ENCODE measurements at places on chromosomes 12 and 14. TPM values are rescaled to one million over a fixed set of nuclear protein-coding genes. Genes with fewer than 3 reads are reported as not detected.

Gene PAX9
- total RNA-seq, result 5.3 TPM

Gene TTC9
- total RNA-seq, result 11.1 TPM

Gene TRPV4
- 1.3 TPM for total RNA-seq

Gene BCL2L14
- total RNA-seq, result not detected

Gene HOXC12
- 0.22 TPM for total RNA-seq

Gene ARHGAP9
- total RNA-seq, result 30.8 TPM
